ENCODE measurements at places on chromosomes 1 and 21.

DNA sequence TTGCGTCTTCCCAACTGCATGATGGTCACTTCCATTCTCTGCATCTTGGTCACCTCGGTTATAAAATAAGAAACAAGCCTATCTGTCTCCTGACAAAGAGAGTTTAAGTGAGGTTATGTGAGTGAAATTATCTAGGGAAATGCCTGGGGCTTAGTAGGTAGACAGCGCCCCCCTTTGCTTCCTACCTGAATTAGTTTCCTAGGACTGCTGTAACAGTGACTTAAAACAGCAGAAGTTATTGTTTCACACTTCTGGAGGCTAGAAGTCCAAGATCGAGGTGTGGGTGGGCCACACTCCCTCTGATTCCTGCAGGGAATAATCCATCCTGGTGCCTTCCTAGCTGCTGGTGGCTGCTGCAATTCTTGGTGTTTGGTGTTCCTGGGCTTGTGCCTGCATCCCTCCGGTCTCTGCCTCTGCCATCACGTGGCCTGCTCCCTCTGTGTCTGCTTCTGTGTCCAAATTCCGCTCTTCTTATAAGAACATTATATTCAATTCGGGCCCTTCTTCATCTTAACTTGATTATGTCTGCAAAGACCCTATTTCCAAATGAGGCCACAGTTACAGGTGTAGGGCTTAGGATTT lies 92.6 kb downstream of the IGSF21 start:
- no peak for DNase-seq

- DNase-seq: no peak
These were observed 35.9 kb downstream of the FHAD1 start for GRCh38 chr1:15282810-15283474.

DNA sequence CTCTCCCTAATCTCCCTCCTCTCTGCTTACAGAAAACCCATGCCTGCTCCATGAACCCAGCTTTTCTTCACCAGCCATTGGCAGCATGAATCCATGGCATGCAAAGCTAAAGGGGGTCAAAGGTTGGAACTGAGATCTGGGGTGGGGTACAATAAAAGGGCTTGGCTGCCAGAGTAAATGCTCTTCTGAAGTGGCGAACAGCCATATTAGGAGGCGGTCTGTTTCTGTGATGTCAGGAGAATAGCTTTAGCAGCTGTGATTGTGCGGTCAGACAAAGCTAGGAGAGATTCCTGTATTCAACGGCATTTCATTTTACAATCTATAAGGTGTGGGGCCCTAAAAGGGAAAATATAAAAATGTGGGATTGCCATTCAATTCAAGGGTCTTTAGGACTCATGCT lies 71.7 kb upstream of the TMPRSS2 start:
- DNase-seq: no peak

GRCh38 chr1:22773981-22774832 lies 63.6 kb downstream of the EPHB2 start:
- no peak for DNase-seq

Measured in DMS 273 treated with DMSO at 0.1 percent for 48 hours (cell line).